ENCODE measurements at places on chromosomes 3 and 15. TPM values are rescaled to one million over a fixed set of nuclear protein-coding genes. Genes with fewer than 3 reads are reported as not detected.

- no peak for DNase-seq
These were observed 822 bp downstream of the MRPL3 start for GRCh38 chr3:131501949-131502348.

- DNase-seq, result no peak
These were observed 210.8 kb downstream of the GAP43 start for GRCh38 chr3:115834068-115834467.

NTRK3 gene
- 1.6 TPM for total RNA-seq

GRCh38 chr3:4845882-4846281, 133.4 kb upstream of the BHLHE40 start:
- no peak for DNase-seq

BCHE gene
- total RNA-seq, result 2.3 TPM

DNA sequence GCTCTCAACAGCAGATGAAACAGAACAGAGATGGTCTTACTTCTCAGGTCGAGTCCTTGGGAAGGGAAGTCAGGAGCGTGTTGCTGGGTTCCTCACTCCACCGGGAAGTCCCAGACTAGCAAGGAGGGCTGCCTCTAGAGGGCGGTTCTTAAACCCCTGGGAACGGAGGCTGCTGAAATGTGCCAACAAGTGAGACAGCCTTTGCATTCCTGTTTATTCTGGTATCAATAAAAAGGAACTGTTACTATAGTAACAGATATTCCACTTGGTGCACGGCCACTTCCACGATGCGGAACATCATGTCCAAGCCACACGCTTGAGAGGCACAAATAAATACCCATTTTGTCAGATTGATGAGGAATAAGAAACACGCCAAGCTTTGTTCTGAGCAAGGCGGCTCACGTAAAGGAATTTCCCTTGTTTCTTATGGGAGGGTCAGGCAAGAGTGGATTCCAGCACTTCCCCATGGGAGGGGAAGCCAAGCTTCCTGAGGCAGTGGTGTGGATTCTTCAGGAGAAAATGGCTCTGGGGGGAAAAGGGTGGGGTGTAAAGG, at the start of gene FAM107A:
Gene FAM107A, minus strand, starts transcription at position 123 of the 553 bp plus-strand sequence. CDS start 7,531 bp downstream, outside the sequence.
- DNase-seq, result peak; percentile 43

DNA sequence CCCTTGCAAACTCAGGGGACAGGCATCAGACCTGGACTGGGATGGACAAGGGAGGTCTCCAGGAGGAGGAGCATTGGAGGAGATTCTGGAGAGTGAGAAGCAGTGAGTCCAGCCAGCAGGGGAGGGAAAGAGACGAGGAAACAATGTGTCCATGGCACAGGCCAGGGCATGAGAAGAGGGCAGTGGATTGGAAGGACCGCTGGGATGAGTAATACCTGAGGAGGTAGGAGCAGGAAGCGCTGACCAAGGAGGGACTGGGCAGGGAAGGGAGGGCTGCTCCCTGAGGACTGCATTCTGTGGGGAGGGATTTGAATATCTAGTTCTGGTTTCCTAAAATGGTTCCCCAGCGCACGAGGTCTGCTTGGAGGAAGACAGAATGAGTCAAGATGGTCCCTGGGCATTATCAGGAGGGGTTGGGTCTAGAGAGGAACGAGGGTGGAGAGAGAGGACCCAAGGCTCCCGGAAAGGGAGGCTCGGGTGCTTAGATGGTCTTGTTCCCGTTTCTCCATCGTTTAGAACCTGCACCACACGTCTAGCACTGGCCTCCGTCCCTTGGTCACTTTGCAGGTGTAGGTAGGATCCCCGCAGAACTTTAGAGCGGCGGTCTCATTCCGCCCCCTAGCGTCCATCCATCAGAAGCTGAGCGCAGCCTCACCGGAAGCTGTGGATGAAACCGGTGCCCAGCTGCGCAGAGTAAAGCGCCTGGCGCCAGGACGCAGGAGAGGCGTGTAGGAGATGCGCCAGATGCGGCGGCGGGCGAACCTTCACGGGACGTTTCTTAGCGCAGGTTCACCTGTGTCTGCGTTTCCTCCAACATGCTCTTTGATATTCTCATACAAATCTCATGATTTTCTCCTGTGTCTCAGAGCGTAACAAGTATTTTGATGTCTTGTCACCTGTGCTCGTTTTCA, 190.7 kb upstream of the NDN start:
- DNase-seq, result peak; percentile 25

DNA sequence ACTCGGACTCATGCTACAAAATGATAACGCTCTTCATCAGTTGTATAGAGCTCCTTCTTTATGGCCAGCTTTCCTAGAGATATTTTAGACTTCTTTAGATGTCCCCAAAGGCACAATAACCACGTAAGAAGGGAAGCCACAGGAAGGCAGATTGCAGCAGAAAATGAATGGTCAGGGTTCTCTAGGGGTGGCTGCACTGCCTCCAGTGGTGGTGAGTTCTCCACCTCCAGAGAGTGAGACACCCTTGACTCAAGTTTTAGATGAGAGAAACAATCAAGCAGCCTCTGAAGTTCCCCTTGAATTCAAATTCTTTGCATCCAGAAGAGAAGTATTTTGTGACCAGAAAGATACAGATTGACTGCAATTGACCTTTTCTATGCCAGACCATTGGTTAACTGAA, 191.5 kb downstream of the TP63 start:
- no peak for DNase-seq

DNA sequence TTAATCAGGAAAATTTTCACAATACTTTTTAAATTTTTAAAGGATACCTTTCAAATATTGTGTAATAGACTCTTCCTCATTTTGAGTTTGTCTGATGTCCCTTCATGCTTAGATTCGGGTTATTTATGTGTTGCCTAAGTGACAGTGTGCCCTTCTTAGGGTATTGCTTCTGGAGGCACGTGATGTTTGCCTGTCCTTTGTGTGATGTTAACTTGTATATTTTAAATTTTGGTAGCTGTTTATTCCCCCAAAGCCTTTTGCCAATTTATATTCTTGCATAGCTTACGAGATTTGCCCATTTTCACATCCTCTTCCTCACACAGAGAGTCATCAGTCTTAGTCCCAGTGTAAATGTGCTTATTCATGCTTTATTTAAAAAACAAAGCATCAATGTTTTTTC, 433.1 kb downstream of the EPHB1 start:
- DNase-seq, result no peak

GRCh38 chr3:37237252-37237651, 62.9 kb upstream of the LRRFIP2 start:
- no peak for DNase-seq

DNA sequence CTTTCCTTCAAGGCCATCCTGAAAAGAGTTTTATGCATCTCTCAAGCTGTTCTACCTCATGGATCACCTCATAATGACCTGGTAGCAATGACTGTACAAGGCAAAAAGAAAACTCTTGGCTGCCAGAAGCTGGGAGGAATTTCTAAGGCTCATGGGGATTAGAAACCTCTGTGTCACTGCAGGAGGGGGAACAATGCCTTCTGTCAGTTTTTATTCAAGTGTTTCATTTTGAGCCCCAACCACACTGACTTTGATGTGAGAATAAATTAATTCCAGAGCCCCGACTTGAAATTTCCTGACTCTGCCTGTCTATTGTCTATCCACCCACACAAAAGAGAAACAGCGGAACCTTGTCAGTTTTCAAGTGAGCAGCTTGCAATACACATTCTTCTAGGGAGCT, 58.7 kb upstream of the MRPL3 start:
- no peak for DNase-seq

DNA sequence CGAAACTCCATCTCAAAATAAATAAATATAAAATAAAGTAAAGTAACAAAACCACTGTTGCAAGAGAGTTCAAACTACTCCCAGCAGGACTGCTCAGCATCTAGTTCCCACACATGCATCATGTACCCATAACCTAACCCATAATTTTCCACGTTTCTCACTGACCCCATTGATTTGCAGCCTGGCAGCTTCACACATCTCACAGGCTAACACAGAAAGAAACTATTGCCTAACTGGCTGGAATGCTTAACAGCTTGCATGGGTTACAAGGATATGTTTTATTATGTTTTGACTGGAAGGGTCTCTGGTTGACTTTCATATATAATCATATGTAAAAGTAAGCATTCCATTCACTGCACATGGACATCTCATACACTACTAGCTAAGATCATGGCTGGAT, 55.6 kb upstream of the TBC1D23 start:
- no peak for DNase-seq

DNA sequence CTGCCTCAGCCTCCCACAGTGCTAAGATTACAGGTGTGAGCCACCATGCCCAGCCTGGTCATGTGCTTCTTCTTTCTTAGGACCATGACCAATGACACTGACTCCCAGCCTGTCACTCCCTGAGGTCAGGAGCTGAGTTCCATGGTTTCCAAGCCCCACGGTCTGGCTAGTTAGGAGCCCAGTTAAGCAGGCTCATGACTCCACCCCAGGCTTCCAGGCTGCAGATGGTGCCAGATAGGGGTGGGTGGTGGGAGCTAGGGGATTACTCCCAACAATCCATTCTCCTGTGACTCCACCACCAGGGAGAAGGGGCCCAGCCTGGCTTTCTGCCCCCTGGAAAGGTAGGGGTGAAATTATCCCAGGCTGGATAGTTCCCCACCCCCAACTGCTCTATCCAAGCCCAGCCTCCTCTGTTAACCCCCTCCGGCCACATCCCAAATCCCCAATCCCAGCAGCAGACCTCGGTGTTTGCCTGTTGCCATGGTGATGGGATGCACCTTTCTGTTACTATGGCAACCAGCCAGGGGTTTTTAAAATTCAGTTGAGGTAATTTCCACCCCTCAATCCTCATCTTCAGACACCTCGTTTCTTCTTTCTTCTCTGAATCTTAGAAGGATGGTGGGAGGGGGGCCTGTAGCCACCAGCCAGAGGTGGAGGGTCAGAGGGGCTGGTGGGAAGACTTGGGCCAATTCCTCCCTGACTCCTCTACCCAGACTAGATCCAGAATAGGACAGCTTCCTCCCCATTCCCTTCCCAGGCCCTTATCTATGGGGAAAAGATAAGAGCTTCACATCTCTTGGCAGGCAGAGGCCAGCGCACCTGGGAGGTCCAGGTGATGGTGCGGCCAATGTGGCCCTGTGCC, 22.5 kb upstream of the SEMA3F start:
- no peak for DNase-seq

Data from left ventricle myocardium inferior (tissue), 1 donor.